RWPE2 (cell line): ENCODE measurements at places on chromosomes 7 and 10.

- no peak for DNase-seq
Measured at GRCh38 chr10:74297389-74298080, 146.5 kb downstream of the ADK start.

DNA sequence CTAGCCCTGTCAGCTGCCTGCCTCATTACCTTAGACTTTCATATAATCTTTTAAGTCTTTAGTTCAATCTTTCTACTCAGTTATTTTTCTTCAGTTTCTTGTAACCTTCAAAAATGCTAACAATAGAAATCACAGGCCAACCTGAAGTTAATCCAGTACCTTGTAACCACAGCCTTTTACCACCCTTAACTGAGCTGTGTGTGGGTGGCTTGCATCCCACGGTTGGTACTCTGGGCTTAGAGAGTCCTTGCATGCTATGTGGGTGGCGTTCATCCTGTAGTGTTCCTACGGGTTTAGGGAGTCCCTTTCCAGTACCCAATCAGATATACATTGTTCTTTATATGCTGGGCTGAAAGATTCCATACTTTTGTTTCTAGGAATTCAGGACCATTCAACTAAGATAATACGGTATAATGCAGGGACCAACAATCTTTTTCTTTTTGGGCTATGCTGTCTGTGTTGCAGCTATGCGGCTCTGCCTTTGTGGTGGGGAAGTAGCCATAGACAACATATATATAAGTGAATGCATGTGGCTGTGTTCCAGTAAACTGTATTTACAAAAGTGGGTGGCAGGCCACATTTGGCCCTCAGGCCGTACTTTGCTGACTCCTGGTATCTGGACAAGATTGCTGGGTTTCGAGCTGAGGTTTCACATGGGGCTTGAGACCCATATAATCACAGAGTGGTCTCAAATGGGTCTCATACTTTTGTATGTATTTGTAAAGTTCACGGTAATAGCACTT, 280.8 kb upstream of the LRGUK start:
- no peak for DNase-seq

DNA sequence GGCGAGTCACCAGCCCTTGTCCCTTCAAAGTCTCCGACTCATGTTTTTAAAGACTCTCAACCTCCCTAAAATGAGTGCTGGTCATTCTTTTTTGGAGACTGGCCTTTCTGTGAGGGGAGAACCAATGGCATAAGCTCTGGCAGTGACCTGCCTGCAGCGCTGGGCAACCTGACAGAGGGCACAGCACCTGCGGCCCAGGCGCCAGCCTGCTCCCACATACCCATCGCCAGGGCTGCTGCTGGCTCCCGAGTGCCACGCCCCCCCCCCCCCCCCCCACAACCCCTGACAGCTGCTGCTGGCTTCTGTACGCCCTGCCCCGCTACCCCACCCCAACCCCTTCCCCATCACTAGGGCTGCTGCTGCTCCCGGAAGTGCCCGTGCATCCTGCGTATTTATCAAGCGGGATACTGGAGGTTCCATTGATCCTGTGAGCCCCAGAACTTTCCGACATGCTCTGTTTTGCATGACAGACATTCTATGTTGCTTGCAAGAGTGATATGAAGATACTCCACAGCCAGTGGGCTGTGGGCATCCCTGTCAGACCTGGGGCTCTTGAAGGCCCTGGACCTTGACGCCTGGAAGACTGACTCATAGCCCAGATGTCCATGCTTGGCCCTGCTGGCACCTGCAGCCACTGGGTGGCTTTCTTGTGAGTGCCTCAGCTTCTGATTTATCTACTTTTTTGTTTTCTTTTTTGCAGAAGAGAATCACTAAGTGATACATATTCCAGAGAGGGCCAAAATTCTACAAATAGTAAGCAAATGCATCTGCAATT, 243.9 kb downstream of the ZMYND11 start:
- DNase-seq: peak; percentile 11

DNA sequence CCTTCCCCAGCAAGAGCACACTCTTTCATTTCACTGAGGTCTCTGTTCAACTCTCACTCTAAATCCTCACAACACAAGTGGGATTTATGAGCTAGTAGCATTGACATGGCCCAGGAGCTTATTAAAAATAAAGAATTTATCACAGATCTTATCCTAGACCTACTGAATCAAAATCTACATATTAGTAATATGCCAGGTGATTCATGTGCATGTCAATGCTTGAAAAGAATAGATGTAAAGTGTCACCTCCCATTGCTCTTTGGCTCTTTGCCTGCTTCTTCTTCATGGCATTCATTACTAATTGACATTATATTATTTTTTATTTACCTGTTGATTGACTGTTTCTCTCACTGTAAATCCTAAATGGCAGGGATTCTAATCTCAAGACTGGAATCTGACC, 459.2 kb upstream of the LRRTM3 start:
- no peak for DNase-seq

- DNase-seq: no peak
Measured at GRCh38 chr7:99920149-99920548, 819 bp upstream of the TRIM4 start.

GRCh38 chr10:48288661-48289060, 14.2 kb upstream of the FRMPD2 start:
- no peak for DNase-seq

- DNase-seq: no peak
Measured at GRCh38 chr10:133162178-133162909, 2.3 kb downstream of the KNDC1 start.

- DNase-seq: no peak
Measured at GRCh38 chr7:110947408-110947807, 143.5 kb upstream of the LRRN3 start.

GRCh38 chr7:145082366-145083161, 246.7 kb upstream of the TPK1 start:
- DNase-seq: no peak

GRCh38 chr10:12902135-12902572, 99.4 kb downstream of the CCDC3 start:
- DNase-seq: no peak

- DNase-seq: peak; percentile 99
Measured at GRCh38 chr10:110398419-110399105, 93.8 kb upstream of the SMNDC1 start.

DNA sequence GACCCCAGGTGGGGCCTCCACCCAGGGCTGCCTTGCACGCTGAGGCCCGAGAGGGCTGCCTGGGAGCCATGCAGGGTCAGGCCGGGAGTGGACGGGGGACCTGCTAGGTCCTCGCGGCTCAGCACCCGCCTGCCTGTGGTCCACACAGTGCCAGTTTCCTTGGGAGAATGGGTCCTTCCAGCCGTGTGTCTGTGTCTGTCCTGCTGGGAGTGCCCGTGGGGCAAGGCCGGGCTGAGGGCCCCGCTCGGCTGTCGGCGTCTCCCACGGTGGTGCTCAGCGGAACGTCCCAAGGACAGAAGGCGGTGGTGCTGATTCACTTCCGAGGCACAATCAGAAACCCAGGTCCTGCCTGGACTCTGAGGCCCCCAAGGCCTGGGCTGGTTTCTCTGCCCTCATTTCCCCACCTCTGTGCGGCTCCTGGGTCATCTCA, 23.2 kb upstream of the GTPBP4 start:
- no peak for DNase-seq

DNA sequence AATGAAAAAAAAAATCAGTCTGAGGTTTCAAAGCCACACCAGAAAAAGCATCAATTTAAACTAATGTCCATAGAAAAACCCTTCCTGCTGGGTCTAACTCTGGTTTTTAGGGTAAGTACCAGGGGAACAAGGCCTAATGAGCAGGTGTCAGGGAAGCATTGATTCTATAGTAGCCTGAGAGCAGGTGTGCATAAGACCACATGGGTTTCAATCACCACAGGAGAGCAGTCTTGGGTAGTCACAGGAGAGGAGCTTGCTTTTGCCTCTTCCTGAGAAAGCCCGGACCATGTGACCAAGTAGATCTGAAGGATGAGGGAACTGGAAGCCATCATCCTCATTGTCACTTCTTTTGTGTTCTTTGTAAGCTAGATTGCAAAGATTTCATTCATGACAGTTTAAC, 66.3 kb upstream of the AGK start:
- no peak for DNase-seq

GRCh38 chr10:30039567-30039966, 19.8 kb downstream of the JCAD start:
- no peak for DNase-seq

DNA sequence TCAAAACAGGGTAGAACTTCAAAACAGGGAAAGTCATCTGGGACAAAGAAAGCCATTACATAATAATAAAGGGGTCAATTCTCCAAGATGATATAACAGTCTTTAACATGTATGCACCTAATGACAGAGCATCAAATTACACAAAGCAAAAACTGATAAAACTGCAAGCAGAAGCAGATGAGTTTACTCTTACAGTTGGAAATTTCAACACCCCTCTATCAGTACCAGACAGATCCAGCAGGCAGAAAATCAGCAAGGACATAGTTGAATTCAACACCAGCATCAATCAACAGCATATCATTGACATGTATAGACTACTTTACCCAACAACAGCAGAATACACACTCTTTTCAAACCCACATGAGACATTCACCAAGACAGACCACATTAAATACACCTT, 233.0 kb upstream of the NEBL start:
- no peak for DNase-seq

DNA sequence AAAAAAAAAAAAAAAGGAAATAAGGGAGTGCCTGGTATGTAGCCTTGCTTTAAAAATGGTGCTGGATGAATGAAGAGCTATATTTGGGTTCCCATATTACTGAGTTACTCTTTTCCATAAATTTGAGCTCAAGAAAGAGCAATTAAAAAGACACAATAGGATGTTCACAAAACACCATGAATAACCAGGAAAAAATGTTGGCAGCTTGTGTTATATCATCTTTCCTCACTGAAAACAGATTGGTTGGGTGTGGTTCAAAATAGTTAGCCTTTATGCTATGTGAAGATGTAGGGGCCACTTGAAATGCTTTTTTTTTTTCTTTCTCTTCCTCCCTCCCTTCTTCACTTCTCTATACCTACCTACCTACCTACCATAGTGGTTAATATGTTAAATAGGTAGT, 256.9 kb downstream of the STK31 start:
- no peak for DNase-seq

- no peak for DNase-seq
Measured at GRCh38 chr10:52256832-52257691, 57.0 kb upstream of the DKK1 start.

DNA sequence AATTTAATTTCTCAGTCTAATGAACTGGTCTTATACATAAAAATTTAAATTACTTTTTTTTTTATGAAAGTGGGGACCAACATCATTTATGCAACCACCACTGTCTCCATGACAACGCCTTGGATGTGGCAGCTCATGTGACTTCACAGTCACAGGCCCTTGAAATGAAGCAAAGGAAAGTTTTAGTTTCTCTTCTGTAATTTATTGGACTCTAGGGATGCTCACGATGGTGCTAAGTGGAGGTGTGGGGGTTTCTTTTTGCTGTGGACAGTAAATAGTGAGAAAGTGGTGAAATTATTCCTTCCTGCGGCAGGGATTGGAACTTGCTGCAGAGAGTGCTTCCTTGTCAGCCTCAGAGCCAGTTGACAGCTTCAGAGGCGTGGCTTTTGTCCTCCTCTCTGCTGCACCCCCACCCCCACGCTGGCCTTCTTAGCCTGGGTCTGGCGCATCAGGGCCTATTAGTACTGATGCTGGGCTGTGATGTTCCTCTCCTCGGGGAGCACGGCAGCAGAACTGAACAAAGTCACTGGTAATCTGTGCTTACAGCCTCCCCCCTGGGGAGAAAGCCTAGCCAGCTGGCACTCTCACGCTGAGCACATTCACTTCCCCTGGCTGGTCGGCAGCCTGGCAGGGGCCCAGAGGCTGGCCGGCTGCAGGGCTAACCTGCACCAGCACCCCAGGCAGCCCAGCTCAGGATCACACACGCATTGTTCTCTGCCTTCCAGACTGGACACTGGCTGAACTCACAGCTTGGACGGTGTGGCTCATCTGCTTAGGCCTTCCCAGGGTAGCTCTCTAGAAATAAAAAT, 517.5 kb upstream of the GALNT17 start:
- no peak for DNase-seq

DNA sequence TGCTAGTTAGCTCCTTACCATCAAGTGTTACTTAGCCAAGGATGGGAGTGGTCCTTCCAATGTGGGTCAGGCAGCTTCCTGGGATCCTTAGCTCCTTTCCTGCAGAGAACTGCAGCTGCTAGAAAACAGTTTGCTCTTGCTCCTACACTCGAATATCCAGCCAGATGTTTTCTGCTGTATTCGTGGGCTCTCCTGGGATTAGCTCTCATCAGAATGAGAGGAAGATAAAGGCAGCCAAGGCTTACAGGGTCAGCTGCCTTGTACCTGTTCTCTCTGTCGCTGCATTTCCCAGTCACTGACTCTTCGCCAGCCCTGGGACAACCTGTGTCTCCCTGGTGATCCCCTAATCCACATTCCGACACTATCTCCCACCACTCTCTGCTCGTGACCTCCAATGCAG, 29.0 kb downstream of the NEUROD6 start:
- no peak for DNase-seq

DNA sequence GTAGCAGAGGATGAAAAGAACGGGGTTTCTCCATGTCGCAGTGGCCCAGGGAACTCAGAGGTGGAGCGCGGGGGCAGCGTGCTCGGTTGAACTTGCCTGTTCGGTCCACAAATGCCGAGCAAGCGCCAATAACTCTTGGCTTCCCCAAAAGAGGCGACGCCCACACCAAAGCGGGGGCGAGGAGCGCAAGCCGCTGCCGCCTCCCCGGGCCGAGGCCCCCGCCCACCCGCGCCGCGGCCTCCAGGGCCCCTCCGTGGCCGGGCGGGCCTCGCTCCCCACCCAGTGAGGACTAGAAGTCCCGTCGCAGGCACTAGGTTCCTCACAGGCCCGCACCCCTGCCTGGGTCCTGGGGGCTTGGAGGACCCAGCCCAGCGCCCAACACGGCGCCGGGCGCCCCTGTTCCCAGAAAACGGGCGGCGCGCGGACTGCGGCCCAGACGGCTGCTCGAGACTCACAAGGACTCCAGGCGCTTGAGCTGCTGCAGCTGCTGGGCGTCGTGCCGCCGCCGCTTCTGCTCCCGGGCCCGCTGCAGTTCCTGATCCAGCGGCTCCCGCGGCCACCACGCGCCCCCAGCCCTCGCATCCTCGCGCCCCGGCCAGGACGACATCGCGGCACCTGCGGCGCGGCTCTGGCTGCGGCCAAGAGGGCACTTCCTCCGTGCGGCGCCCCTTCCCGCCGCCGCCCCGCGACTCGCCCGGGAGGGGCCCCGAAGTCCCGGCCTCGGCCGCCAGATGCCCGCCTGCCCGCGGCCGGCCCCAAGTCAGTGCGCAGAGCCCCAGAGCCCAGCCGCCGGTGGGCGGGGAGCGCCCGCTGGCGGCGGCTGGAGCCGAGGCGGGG, 14.6 kb upstream of the FKBP9 start:
- peak; percentile 75 for DNase-seq

- no peak for DNase-seq
Measured at GRCh38 chr7:28128608-28129007, 52.0 kb downstream of the JAZF1 start.

GRCh38 chr10:105974803-105975456, 1189.6 kb downstream of the SORCS1 start:
- no peak for DNase-seq

DNA sequence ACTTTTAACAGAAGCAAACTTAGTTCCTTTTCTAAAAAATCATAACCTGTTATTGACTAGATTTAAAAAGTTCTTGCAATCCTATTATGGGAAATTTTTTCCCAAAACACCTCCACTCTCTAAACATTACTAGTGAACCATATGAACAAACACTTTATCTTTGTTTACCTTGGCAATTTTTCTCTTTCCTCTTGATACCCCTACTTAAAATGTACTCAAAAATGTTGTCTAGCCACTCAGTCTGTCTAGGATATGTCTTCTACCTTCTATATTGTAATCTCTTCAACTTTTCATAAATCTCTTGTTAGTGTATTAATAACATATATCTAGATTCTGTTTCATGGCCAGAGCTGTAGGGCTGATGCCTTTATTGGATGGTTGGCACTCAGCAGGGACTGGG, 630.0 kb upstream of the GRM3 start:
- no peak for DNase-seq

GRCh38 chr7:22812353-22812752, 10.3 kb downstream of the TOMM7 start:
- no peak for DNase-seq
